NCI-H2107 (cell line): ENCODE measurements at places on chromosomes 2 and 18.

- DNase-seq = no peak
Observed at GRCh38 chr2:73112026-73112912, 479 bp downstream of the RAB11FIP5 start.

- no peak for DNase-seq
Observed at GRCh38 chr18:62450175-62450545, 72.7 kb upstream of the ZCCHC2 start.

- DNase-seq = no peak
Observed at GRCh38 chr2:201432621-201433393, 18.5 kb downstream of the TRAK2 start.

DNA sequence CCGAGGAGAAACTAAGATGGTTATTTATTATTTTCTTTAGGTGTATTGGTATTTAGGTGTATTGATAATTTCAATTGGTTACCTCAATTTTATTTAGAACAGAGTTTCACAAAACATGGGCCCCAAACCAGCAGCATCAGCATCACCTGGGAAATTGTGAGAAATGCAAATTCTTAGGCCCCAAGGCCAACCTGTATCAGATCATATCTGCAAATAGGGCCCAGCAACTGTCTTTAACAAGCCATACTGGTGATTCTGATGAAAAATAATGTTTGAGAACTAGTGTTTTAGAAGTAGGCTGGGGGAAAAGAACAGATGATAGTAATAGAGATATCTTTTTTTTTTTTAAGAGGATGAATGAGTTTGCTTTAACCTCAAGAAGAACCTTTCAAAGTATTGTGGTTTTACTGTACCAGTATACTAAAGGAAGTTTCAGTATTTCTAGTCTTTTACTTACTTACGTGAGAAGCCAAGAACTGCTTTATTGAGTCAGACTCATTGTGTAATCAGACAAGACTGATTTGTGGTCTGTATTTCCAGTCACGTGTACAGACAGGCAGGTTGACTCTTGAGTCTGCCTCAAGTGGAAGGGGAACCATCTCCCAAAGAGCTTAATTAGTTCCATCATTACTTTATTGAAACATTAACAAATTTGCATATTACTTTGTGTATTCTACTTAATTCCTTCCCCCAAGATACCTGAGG is 60.4 kb upstream of the GAREM1 start:
- DNase-seq = no peak

DNA sequence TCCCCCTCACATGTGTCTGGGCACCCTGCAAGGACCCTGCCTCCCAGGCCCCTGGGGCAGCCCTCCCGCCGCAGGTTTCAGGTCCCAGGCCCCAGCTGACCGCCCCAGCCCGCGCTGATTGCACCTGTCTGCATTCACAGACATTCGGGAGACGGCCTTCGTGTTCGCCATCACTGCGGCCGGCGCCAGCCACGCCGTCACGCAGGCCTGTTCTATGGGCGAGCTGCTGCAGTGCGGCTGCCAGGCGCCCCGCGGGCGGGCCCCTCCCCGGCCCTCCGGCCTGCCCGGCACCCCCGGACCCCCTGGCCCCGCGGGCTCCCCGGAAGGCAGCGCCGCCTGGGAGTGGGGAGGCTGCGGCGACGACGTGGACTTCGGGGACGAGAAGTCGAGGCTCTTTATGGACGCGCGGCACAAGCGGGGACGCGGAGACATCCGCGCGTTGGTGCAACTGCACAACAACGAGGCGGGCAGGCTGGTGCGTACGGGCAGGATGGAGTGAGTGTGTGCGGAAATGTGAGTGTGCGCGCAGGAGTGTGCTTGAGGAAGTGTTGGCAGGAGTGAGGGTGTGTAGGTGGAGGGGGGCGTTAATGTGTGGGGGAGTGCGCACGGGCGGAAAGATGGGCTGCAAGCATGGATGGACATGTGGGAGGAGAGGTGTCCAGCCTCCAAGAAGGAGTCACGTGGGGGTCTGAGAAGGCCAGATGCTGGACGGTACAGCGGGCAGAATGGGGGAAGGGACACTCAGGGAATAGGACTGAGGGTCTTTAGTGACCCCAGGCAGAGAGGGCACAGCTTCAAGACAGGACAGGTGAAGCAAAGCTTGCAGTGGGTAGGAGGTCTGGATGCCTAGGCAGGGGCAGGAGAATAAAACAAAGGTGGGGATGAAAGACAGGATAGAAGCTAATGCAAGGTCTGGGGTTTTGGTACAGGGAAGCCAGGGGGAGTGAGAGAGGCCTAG is 9.0 kb upstream of the WNT10A start:
- DNase-seq = no peak

DNA sequence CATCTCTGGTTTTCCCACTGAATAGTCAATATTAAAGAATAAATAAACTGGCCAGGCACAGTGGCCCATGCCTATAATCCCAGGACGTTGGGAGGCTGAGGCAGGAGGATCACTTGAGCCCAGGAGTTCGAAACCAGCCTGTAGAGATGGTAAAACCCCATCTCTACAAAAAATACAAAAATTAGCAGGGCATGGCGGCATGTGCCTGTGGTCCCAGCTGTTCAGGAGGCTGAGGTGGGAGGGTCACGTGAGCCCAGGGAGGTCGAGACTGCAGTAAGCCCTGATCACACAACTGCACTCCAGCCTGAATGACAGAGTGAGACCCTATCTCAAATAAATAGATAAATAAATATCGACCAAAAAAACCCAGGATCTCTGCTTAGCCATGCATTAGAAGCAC is 50.2 kb upstream of the BIN1 start:
- DNase-seq = no peak

DNA sequence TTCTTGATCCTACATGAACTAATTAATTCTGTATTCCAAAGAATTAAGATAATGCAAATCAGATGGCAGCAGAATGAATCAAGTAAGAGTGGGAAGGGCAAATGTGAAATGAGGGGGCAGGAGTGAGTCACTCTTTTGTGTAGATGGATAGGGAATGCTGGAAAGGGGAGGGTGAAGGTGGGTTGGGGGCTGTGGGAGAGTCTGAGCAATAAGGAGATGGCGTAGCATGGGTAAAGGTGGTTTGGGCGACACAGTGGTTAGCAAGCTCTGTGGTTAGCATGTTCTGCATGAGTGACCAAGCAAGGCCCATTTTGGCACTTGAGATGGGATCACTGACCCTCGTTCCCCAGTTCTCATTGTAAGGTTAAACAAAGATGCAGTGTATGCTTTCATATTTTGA is 20.4 kb downstream of the GPD2 start:
- DNase-seq = no peak

DNA sequence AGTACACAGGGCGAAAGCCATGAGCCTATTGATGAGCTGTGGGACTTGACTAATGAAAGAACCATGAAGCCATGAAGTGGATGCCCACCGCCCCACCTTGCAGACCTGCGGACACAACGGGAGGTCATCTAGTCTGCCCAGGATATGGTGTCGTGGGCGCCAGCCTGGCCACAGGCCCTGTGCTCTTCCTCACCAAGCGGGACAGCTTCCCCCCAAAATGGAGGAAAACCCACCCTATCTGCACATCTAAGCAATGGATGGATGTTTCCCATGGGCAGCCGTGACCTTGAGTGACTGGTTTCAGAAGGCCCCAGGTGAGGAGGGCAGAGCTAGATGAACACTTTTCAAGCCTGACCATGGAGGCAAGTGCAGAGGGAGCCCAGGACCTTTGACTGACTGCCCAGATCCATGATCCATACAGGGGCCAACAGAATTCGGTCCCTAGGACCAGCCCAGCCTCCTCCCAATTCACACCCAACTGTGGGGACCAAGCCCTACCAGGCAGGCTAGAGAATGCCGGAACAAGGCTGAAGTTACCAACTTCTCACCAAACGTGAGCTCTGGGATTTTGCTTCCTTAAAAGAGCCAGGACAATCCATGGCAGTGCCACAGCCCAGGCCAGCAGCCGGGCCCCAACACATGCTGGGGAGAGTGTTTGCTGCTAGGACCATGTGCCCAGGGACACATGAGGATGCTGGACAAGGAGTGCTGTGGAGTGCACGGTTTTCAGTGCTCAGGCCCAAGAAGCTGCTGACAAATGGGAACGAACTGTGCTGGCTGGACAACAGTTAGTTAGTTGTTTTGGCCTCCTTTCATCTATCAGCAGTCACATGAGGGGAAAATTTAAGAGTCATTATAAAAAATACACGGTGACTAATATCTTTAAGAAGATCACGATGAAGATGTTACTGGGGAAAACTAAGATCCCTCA is 249.4 kb downstream of the HDAC4 start:
- no peak for DNase-seq

DNA sequence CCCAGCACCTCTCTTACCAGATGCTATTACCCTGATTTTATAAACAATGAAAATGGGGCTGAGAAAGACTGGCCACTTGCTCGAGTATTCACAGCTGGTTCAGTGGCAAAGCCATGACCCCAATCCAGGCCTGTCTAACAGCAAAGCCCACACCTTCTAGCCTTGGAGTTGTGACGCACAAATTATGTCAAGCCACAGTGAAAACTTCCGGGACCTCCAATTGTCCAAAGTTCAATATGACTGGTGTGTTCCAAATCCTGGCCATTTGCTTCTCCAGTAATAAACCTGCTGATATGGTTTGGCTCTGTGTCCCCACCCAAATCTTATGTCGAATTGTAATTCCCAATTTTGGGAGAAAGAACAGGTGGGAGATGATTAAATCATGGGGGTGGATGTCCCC is 64.7 kb upstream of the RIOK3 start:
- DNase-seq = no peak

GRCh38 chr2:38129481-38129880 is 53.5 kb upstream of the CYP1B1 start:
- DNase-seq = no peak
